Mesothelial cell of epicardium (in vitro differentiated cells): ENCODE measurements at places on chromosomes 11 and 22.

- DNase-seq, result no peak
These were observed 1112.0 kb upstream of the CCDC90B start for GRCh38 chr11:84398017-84398626.

GRCh38 chr11:122405547-122406341 is 249.8 kb upstream of the UBASH3B start:
- no peak for DNase-seq

DNA sequence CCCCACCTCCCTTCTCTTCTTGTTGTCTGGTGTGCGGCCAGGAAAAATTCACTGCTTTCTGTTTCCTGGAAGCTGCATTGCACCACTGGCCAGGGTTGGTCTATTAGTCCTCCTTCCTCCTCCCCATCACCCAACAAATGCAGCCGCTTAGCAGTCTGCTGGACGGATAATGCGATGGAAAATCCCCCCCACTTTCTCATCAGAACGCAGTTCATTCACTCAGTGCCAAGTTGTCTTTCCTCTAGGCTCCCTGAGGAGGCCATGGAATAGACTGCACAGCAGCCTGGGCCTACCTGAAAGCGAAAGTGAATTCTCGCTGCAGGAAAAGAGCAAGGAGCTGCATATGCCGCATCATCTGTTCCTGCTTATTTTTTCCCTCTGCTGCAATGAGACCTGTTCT is 513.6 kb downstream of the METTL15 start:
- no peak for DNase-seq

- DNase-seq, result no peak
These were observed 42.8 kb downstream of the MED15 start for GRCh38 chr22:20550057-20550817.

DNA sequence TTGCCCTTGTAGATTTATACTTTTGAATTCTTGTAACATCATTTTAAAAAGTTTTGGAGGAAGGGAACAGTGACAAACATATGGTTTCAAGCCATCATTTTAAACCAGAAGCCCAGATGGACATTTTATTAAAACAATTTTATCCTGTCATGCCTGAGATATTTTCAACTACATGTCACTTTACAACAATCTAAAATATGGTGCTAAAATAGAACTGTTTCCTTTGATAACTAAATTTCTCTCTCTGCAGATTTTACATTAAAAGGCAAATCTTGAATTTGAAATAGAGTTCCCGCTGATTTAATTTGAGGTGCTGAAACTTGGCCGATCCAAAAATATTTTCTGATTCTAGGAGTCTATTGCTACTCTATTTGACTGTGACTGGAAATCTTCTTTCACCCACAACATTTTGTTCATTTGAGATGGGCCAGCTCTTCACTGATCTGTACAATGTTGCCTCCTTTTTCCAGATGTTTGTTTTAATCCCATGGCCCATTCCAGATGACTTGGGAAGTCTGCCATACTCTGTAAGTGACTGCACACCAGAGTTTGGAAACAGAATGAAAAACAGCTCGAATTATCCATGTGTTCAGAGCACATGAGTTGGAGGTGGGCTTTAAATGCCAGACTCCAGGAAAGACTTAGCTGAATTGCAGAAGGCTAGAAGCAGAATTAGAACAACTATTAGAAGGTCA is 402.5 kb downstream of the TMEM135 start:
- DNase-seq, result no peak

DNA sequence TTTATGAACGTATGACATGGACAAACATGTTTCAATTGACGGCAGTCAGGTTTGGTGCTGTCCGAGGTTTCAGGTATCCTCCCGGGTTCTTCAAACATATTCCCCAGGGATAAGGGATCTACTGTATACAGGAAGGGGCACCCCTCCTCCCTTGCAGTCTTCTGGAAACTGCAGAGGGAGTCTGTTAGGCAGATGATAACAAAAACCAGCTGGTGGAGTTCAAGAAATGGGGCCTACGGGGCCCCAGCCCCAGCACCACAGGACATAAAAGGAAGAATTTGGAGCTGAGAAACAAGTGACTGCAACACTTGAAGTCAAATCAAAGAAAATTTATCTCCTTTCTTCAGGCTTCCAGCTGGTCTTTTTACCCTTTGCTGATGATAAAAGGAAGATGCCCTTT is 32.1 kb downstream of the SNU13 start:
- DNase-seq, result no peak

GRCh38 chr11:35389897-35390465 is 29.4 kb downstream of the SLC1A2 start:
- no peak for DNase-seq
